ENCODE measurements at places on chromosomes 4 and X.

DNA sequence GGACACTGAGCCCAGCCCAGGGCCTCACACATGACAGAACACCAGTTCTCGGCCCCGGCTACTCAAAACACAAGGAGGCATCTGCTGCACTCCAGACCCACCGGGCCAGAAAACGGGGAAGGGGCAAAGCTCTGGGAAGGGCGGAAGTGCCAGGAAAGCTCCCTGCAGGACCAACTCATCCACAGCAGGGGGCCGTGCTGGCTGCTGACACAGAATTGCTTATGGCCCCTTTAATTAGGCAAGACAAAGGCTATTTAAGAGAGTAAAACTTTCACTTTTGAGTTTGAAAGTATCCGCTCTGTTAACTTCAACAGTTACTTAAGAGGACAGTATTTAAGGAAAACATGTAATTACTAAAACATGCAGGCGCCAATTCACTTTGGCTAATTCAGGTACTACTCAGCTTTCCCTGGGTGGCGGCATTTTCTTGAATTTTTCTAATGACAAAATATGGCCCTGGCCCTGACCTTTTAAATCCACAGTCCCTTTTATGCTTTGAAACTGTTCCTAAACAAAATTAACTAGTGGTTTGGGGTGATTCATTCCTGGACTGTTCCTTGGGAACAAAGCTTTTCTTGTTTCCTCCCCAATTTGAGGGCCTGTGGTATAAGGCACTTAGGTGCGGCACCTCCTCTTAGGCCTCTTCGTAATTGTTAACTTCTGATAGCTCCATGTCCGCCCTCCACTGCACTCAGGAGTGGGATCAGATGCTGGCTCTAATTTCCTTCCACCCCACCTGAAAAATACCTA lies 40.4 kb downstream of the NSG1 start:
- DNase-seq, result no peak

GRCh38 chrX:41137589-41137988 lies 52.3 kb downstream of the USP9X start:
- DNase-seq, result no peak

- DNase-seq, result no peak
Measured at GRCh38 chr4:123602007-123602406, 205.4 kb downstream of the SPRY1 start.

- DNase-seq, result no peak
Measured at GRCh38 chr4:90349636-90350035, 222.4 kb downstream of the CCSER1 start.

DNA sequence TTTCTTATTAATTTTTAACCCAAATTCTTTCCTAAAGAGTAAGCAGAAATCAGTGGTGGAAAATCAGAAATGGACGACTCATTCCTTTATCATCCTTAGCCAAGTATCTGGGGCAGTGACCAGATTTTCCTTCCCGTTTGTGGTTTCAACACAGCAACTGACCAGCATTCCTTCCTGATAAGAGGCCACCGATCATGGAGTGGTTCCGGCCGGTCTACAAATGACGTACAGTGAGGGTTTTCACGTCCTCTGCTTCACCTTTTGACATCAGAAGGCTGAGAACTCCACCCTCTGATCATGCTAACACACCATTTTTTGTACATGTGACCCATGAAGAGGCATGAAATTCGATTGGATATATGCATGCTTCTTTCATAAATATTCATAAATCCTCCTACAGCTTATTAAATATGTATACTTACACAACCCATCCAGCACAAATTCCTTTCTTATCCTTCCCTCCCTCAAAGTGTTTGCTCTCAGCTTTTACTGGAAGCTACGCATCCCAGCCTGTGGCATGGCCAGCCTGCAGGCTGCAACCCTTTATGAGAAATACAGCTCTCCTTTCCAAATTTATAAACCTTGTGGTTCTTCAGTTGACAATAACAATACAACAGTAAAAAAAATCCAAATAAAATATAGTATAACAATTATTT lies 173.0 kb upstream of the CASK start:
- DNase-seq, result peak; percentile 43

DNA sequence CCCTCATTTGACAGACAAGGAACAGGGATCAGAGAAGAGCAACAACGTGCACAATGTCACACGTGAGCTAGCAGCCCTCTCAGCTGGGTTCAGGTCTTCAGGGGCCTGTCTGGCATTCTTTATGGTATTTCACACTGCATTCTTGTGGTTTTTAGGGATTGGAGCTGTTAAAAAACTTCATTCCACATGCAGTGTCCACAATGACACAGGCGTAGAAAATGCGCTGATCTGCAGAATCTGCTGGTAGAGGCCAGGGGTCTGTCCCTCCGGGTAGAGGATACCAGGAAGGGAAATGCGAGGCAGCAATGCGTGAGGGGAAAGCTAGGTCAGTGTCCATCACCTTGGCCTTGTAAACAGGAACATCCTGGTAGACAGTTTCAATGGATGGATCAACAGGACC lies 36.6 kb downstream of the MAP7D3 start:
- no peak for DNase-seq

DNA sequence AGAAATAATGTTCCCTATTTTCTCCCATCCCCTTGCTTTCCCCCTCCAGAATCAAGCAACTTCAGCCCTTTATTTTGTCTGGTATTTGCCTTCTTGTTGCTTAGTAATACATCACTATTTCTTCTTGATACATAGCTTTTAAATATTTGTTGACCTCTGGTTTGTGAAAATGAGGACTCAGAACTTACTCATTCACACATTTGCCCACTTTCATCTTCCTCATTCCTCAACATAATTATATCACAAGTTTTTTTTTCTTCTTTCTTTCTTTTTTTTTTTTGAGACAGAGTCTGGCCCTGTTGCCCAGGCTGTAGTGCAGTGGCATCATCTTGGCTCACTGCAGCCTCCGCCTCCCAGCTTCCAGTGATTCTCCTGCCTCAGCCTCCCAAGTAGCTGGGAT lies 28.9 kb upstream of the NDUFC1 start:
- DNase-seq, result no peak
